ENCODE measurements at places on chromosomes 7 and 10.

DNA sequence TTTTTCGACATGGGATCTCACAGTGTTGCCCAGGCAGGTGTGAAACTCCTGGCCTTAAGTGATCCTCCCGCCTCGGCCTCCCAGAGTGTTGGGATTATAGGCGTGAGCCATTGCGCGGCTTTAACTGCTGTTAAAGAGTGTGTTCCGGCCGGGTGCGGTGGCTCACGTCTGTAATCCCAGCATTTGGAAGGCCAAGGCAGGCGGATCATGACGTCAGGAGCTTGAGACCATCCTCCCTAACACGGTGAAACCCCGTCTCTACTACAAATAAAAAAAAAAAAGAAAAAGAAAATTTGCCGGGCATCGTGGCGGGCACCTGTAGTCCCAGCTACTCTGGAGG, 1.1 kb downstream of the RABGEF1 start:
- no peak for DNase-seq

- DNase-seq: no peak
These were observed 24.2 kb downstream of the GPER1 start for GRCh38 chr7:1112109-1112508.

- DNase-seq: peak; percentile 69
These were observed 282.5 kb upstream of the KLF6 start for GRCh38 chr10:4067531-4067930.

DNA sequence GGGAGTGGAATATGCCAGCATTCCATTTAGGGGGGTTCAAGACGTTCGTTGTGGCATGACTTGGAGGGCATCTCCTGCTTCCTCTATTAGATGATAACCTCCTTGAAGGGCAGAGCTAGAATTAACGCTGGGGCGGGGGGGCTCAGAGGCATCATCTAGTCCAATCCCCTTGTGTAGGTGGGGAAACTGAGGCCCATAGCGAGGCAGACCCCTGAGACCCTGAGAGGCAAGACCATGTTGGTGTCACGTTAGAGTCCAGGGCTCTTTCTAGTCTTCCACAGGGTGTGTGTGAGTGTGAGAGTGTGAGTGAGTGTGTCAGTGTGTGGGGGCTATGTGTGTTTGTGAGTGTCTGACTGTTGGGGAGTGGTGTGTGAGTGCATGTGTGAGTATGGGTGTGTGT, 29.3 kb upstream of the NUB1 start:
- no peak for DNase-seq

DNA sequence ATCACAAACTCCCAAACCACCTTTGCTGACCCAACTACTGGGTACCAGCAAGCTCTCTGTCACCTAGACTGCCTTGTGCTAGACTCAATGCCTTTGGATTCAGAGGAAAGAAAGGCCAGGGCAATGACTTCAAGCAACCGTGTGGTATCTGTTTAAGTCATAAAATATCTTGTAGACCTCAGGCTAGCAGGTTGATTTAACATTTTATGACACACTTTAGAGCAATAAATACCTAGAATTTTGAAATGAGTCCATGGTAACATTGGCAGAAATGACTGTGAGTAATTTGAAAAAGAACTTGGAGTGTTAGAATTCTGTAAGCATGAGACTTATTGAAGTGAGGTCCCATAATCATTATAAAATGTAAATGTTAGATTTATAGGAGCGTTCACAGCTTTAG, 87.2 kb downstream of the TWIST1 start:
- DNase-seq: no peak

DNA sequence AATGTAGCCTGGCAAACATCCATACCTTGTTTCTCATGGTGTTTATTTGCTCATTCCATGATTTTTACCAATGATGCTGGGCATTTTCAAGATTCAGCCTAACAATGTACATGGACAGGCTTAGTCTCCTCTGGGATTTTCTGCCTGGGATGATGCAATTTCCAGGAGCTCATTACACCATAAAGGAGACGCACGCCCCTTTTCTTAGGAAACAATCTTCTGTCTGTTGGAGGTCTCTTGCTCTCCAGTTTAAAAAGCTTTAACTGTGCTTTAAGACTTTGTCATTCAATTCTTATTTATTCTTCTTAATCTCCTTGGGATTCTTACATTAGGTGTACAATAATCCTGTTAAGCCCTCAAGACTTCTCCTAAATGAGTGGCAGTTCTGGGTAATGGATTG, 150.3 kb upstream of the NRP1 start:
- no peak for DNase-seq

DNA sequence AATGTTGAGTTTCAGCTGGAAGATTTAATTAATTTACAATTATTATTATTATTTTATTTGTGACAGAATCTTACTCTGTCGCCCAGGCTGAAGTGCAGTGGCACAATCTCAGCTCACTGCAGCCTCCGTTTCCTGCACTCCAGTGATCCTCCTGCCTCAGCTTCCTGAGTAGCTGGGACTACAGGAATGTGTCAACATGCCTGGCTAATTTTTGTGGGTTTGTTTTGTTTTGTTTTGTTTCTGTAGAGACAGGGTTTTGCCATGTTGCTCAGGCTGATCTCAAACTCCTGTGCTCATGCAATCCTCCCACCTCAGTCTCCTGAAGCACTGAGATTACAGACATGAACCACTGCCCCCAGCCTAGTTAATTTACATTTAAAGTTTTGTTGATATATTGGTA, 93.8 kb upstream of the MEOX2 start:
- no peak for DNase-seq

- DNase-seq: no peak
These were observed at the start of gene CFTR for GRCh38 chr7:117479225-117480054. TSS of gene CFTR (plus strand) at chr7:117480025. CDS start at chr7:117480095, 70 bp downstream.

DNA sequence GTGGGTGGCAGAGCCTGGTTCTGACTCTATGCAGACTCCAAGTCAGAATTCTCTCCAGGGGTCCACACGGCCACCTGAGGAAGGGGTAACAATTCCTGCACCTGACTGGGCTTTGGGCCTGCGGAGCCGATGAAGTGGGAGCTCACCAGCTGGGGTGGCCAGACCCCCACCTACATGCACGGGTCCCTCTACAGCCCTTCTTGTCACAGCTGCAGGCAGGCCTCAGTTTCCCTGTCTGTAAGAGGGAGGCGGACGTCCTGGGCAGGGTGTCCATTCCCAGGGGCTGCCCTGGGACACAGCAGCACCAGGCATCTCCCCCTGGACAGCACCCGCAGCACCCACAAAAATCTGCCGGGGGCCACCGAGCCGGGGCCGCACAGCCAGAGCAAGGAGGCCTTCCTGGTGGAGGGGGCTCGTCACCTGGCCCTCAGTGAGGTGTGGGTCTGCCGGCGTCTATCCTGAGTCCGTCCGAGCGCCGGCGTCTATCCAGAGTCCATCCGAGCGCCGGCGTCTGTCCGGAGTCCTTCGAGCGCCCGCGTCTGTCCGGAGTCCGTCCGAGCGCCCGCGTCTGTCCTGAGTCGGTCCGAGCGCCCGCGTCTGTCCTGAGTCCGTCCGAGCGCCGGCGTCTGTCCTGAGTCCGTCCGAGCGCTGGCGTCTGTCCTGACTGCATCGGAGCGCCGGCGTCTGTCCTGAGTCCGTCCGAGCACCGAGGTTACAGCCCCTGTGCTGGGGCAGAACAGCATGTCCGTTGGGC, 65.1 kb downstream of the PDGFA start:
- DNase-seq: no peak

- DNase-seq: no peak
These were observed 9.0 kb downstream of the PRF1 start for GRCh38 chr10:70593513-70593890.

GRCh38 chr7:2680792-2681490, 7.1 kb upstream of the AMZ1 start:
- peak; percentile 86 for DNase-seq

DNA sequence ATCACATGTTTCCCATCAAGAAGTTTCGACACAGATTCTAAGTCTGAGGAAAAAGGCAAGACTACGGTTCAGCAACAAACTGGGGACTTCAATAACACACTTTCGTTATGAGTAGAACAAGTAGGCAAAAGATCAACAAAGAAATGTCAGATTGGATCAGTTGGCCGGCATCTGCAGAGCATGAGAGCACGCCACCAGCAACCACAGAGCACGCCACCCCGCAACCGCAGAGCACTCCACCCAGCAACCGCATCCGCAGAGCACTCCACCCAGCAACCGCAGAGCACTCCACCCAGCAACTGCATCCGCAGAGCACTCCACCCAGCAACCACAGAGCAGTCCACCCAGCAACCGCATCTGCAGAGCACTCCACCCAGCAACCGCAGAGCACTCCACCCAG, 89.7 kb upstream of the FAM20C start:
- DNase-seq: no peak

GRCh38 chr10:47381103-47381395, 3.0 kb downstream of the ZNF488 start:
- no peak for DNase-seq

GRCh38 chr10:12191715-12192114, 4.0 kb downstream of the NUDT5 start:
- no peak for DNase-seq

GRCh38 chr7:29289156-29290021, 94.8 kb downstream of the CHN2 start:
- DNase-seq: no peak

- DNase-seq: no peak
These were observed 380.9 kb downstream of the PARD3 start for GRCh38 chr10:34434119-34434594.

DNA sequence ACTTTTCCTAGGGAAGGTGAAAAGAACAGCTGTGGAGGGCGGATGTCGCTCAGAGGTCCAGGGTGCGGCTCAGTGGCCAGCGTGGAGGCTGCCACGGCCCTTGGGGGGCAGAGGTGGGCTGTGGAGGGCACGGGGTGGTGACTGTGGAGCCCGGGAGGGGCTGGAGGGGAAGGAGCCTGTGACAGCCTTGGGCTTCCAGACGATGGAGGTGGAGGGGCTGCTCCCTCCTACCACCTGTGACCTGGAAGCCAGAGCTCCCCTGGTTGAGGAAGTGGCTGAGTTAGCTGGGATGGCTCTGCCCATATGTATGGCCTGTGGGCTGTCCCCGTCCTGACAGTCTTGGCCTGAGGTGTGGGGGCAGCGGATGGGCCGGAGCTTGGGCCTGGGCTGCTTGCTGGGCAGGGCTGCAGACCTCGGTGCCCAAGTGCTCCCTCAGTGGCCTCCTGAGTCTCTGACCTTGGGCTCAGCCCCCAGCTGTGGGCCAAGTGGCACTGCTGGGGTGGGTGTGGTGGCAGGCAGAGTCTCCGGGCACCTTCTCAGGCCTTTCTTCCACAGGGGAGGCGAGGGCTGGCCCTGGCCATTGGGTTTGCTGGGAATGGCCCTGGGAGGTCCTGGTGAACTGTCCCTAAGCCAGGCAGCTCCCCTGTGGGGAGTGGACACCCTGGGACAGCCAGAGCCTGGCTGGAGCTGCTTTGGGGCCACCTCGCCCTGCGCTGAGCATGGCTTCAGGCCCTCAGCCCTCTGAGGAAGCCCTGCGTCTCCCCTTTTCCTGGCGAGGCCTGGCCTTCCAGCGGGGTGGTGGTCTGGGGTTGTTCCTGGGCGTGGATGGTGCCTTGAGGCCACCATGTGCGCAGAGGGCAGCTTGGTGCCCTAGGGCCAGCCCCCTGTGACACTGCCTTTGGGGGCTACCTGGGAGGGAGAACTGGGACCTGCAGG, 3.9 kb downstream of the BRI3 start:
- DNase-seq: no peak

- no peak for DNase-seq
These were observed 50.0 kb downstream of the PRPF18 start for GRCh38 chr10:13636776-13637175.

Data from activated CD4-positive, alpha-beta T cell treated with anti-CD3 and anti-CD28 coated beads, Interleukin-2, amount 10 ng/mL, durations not matched to agents 24 days and 14 days (primary cell).